ENCODE measurements at places on chromosomes 16 and 17.
A peak's percentile ranks its signal among the peaks of the same experiment; 100 is the strongest.

DNA sequence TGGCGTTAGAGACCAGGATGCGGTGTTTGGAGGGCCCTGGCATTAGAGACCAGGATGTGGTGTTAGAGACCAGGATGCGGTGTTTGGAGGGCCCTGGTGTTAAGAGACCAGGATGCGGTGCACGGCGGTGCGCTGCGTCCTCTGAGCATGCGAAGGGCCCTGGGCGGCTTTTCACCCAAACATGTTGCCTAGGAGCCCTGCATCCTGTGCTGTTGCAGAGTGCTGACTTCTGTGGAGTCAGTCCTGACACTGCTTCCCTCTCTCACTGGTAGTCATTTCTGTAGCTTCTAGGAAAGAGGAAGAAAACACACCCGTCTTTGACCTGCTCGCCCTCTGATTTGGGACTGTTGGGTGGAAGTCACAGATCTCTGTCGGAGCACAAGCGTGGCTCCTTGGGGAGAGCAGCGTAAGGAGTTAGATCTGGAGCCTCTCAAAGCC lies 141.2 kb downstream of the LAT start:
- no peak for DNase-seq

DNA sequence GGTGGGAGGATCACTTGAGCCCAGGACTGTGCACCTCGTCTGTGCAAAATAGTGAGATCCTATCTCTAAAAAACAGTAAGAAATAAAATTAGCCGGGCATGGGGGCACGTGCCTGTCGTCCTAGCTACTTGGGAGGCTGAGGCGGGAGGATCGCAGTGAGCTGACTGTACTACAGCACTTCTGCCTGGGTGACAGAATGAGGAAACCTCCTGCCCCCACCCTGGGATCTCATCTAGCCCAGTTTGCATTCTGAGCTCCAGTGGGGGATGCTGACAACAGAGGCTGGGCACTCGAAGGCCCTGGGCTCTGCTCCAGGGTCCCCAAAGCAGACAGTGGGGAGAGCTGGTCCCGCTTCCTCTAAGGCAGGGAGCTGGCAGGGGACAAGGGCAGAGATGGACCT lies 7.1 kb downstream of the NAGPA start:
- no peak for DNase-seq

- DNase-seq = no peak
These were observed 498 bp upstream of the PLEKHG4 start for GRCh38 chr16:67278773-67279295.

DNA sequence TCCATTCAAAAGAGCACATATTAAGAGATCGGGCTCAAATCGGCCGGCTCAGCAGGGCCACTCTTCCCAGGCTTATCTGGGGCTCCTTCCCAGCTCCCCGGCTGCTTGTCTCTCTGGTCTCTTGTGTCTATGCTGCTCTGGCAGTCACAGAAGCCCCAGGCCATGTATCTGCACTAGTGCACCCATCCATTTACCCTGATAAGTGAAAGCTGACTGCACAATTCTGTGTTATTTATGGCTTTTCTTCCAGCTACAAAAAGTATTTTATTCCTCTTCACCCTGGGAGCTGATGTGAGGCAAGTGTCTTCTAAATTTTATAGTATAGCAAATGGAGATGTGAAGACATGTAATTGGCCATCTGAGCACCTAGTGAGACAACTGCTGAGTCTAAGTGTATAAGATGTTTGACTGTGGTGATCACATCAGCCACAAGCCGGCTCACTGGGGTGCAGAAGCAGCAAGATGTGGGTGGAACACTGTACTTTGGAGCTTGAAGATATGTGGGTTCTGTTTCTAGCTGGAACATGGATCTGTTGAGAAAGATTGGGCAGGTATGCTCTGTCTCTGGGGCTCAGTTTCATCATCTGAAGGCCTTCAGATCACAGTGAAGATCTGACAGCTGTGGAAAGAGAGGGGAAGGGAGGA lies 78.1 kb upstream of the MPHOSPH6 start:
- DNase-seq = no peak

DNA sequence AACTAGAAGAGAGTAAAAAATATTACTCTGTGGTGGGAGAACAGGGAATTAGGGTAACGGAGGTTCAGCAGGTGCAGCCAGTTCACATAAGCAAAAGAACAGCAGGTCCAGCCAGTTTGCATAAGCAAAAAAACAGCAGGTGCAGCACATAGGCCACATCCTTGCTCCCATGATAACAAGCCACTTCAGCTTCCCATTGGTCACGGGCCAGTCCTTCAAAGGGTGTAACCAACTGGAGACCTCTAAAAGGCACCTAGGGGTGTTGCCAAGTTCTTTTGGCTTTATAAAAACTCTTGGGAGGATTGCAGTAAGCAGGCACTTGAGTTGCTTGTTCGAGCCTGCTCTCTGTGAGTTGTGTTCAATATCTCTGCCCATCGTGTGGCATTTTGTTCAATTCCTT lies 488.1 kb downstream of the XYLT1 start:
- DNase-seq = peak; percentile 23

GRCh38 chr17:65154770-65155589 lies 17.8 kb downstream of the RGS9 start:
- DNase-seq = no peak

Data from NCI-H748 treated with DMSO at 0.1 percent for 48 hours (cell line).